Lower leg skin (tissue), 4 donors: ENCODE measurements at places on chromosomes 7 and 10. TPM values are rescaled to one million over a fixed set of nuclear protein-coding genes. Genes with fewer than 3 reads are reported as not detected.

The ZNF273 gene
- 224 TPM for total RNA-seq

The CTNNA3 gene
- total RNA-seq, result 0.12 TPM

The GRID1 gene
- 2.3 TPM for total RNA-seq

The TAS2R5 gene
- 1.3 TPM for total RNA-seq

The NEURL1 gene
- total RNA-seq, result not detected

The ENKUR gene
- total RNA-seq, result not detected

The TFPI2 gene
- 4.2 TPM for total RNA-seq

The MSMB gene
- 14.5 TPM for total RNA-seq

The DGKB gene
- 0.05 TPM for total RNA-seq
